ENCODE measurements at places on chromosomes 2 and 18.

DNA sequence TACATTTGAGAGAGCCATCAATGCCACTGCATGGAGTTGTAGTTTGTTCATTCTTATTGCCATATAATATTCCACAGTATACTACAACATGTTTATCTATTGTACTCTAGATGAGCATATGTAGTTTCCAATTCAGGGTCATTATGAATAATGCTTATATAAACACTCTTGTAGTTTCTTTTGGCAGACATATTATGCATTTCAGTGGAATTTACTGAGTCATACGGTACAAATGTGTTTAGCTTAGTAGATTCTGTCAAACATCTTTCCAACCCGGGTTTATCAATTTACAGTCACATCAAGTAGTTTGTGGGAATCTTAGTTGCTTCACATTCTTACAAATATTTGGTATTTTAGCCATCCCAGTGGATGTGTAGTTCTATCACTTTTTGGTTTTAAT is 161.1 kb downstream of the KCNH7 start:
- DNase-seq = no peak

DNA sequence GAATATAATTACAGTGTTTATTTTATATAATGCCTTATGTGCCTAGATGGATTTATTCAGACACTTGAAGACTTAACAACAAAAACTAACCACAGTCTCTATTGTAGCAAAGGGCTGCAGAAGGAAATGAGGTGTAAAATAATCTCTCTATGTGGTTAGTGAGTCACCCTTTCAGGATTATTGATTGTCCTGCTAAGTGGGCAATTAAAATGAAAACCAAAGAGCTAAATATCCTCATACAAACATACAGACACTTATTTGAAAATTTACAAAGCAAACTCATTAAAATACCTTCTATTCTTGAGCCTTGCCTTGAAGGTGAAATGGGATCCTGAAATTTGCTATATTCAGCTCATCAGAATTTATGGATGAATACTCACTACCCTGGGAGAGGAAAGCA is 27.7 kb upstream of the DCC start:
- no peak for DNase-seq

DNA sequence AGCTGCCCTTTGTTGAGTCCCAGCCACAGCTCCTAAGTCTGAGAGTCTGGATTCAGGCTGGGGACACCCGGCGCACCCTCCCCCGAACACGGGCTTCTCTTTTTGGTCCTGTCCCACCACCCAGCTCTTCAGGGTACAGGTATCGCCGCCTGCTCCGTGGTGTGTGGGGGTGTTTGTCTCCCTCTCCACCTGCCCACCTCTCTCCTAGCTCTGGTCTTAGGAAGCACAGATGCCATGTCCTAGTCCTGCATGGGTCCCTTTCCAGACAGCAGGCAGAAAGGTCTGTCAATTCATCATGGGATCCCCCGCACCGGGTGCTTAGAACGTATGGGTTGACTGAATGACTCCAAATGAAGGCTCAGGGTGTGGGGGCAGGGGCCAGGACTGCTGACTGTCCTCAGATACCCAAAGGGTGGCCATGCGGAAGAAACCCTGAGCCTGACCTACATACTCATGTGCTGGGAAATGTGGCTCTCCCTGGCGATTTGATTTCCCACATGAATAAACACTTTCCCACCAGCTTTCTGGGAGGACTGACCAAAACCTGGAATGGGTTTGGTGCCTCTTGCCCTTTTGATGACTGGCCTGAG is 156.8 kb downstream of the CELF4 start:
- no peak for DNase-seq

GRCh38 chr2:225994748-225995405 is 595.4 kb downstream of the NYAP2 start:
- no peak for DNase-seq

GRCh38 chr2:51846018-51846417 is 814.1 kb upstream of the NRXN1 start:
- DNase-seq = no peak

DNA sequence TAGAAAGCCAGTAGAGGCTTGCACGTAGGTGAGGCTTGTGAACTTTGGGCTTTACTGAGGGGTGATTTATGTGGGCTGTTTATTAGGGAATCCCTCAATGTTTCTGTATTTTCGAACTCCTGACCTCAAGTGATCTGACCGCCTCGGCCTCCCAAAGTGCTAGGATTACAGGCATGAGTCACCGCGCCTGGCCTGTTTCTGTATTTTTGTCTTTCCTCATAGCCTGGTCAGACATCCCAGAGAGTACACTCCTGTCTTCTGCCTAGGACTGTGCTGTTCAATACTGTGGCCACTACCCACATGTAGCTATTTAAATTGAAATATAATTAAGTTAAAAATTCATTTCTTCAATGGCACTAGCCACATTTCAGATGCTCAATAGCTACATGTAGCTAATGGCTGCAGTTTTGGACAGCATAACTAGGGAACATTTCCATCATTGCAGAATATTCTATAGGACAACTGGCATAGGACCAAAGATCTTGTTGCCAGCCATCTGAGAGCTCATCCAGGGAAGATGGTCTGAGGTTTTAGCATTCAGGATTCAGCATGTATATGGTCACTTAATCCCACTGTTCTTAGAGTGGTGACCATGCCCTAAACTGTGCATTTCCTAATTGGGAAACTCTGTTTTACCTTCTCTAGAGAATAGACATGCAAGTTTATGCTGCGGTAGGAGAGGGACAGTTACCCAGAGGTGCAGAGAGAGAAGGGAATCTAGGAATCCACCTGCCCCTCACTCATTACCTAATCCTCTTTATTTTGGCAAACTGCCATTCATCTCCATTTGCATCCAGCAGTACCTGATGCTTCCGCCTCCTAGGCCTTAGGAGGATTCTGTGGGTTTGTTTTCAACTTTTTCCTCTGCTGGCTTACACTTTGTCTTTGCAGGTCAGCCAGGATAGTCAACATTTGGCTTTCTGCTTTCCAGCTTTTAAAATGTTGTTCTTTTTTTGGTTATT is 64.4 kb downstream of the LCLAT1 start:
- peak; percentile 46 for DNase-seq

GRCh38 chr18:45728336-45729010 is 4.5 kb downstream of the SLC14A1 start:
- no peak for DNase-seq

DNA sequence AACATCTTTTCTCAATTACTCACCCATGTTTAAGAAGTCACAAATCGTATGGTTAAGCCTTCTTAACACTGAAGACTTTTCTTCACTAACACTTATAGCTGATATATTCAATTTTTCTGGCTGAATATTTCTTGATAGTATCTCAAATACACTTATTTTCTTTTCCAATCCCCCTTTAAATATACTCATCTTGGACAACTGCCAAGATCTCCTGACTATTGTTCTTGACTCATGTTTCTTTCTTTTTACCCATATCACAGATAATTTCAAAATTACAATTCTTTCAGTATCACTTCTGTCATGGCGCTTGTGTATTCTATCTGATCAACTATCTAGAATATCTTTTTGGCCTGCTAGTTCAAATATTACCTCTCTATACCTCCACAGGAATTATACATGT is 954.3 kb upstream of the ACVR2A start:
- DNase-seq = no peak

GRCh38 chr2:10634495-10634894 is 55.3 kb downstream of the NOL10 start:
- DNase-seq = no peak

DNA sequence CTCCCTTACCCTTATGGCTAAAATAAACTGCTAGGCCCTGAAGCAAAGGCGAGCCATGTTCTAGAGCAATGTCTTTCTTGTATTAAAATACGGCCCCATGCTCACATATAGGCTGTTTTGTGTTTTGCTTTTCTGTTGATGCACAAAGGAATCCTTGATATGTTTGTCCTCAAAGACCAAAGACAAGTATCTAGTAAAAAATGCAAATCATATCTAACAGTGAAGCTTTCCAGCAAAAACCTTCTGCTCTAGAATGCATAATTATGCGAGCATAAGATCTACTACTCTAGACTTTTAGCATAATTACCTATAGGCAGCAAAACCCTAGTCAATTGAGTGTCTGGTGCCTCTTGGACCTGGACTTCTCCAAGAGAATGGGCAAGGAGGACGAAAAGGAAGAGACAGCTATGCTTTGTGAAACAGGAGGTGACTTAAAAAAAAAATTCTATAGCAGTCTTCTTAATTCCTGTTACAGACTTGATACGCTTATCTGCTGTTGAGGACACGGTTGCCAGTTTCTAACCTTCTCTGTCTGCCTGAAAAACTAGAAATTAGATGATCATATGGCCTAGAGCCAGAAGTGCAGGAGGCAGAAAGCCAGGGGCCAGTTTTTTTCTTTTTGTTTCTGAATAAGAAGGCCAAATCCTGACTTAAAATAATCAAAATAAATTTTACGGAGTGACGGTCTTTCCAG is 1.5 kb upstream of the AMMECR1L start:
- DNase-seq = no peak

- DNase-seq = no peak
Measured at GRCh38 chr2:164993287-164994016, 38.1 kb upstream of the SLC38A11 start.

DNA sequence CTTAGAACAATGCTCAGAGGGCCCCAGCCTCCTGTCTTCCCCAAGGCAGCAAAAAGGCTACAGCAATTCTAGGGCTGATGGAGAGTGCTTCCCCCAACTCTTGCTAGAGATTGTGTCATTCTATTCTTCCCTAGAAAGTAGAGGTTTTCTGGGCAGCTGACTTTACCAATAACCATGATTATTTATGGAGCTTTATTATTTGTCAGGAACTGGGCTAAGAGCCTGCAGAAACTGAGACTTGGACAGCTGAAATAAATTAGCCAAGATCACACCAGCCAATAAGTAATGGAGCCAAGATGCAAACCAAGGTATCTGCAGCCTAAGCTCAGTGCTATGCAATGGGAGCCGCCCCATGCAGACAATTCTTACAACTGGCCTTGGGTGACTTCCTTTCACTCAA is 84.8 kb downstream of the CCBE1 start:
- no peak for DNase-seq

DNA sequence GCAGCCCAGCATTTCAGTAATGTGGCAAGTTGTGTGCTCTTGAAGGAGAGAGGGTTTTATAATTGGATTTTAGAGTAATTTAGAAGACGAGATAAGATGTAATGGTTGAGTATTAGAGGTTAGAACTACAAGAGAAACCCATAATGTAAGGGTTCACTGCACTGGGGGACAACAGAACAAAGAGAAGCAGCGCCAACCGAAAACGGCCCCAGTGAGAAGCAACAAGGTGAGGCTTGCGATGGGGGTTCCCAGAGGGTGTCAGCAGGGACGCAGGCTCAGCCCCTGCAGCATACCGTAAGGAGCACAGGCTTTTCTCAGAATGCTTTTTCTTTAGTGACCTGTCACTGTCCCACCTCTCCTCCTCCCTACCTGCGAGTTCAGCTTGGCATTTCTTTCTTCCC is 183.9 kb upstream of the ETAA1 start:
- DNase-seq = no peak

GRCh38 chr2:128314348-128315121 is 4.1 kb downstream of the HS6ST1 start:
- DNase-seq = no peak

DNA sequence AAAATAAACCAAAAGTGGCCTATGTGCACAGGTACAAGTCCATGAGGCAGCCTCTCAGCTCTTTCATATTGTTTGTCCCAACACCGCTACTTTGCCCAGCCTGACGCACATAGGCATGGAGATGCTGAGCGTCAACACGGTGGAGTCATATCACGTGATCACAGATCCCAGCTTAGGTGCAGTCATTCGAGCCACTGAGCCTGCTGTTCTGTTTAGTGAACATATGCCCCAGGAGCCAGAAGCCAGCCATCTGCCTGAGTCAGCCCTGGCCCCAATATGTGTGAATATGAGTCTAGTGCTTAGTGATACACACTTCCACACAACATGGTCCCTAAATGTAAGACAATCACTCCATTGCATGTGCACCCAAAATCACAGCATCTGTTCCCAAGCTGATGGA is 88.2 kb upstream of the LCLAT1 start:
- peak; percentile 93 for DNase-seq

DNA sequence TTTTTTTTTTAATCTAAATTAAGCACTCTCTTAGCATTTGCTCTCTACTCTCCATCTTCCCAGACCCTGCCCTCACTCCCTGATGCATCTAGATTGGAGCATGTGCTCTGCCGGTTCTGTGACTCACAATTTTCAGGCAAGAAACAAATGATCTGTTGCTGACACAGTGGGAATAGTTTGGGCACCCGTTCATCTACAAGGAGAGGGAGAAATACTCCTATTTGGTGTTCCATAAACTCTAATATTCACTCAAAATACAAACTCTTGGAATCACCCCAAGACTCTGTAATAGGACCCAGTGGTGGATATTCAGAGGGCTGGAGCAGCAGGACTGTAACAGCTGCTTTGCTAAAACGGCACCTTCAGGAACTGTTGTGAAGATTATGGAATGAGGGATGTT is 37.1 kb upstream of the LINC00305 start:
- peak; percentile 21 for DNase-seq

DNA sequence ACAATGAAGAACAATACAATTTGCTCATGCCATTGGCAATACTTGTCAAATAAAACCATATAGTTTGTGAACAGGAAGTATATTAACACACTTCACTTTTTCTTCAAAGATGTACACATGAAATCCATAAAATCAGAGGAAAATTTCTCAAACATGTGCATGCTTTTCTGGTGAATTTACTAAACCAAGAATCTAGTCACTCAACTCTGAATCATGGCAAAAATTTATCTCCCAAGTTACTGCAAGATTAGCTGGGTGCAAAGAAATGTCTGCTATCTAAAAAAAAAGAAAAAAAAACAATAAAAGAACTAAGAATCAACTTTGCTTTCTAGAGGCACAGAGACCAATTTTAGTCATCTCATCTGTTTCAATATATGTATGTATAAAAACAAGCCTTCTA is 419.2 kb downstream of the NR4A2 start:
- no peak for DNase-seq

DNA sequence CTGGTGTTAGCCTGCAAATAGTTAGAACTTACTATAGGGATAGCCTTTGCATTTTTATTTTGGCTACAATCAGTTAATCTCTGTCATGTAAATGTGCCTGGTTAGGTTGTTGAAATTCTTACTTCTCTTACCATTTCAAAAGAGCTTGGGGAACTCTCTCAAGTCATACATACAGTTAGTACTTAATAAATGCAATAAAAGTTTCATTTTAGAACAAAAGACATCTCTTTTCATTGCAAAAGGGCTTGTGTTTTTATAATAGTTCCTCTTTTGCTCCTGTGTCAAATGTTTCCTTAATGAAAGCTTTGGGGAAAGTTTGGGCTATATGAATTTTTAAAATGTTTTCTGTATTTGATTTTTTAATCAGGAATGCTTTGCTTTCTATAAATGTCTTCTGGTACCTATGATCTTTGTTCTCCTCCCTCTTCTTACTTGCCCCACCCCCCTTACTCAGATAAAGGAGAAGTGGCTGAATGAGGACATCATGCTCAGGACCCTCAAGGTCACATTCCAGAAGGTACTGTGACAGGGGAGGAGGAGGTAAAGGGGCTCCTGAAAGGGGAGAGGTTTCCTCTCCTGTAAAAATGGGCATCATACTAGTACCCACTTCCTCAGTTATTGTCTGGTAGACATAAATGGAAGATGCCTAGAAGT is 13.6 kb downstream of the PTPN18 start:
- DNase-seq = no peak

GRCh38 chr2:207682557-207682956 is 28.9 kb upstream of the CCNYL1 start:
- no peak for DNase-seq

GRCh38 chr18:35526495-35527059 is 28.8 kb upstream of the INO80C start:
- DNase-seq = peak; percentile 26

GRCh38 chr18:42025974-42026625 is 71.1 kb downstream of the PIK3C3 start:
- DNase-seq = no peak

All from NCI-H2171 (cell line).